ENCODE measurements at places on chromosomes 5 and 9.

GRCh38 chr9:38445154-38446043, 21.1 kb upstream of the IGFBPL1 start:
- DNase-seq = no peak

DNA sequence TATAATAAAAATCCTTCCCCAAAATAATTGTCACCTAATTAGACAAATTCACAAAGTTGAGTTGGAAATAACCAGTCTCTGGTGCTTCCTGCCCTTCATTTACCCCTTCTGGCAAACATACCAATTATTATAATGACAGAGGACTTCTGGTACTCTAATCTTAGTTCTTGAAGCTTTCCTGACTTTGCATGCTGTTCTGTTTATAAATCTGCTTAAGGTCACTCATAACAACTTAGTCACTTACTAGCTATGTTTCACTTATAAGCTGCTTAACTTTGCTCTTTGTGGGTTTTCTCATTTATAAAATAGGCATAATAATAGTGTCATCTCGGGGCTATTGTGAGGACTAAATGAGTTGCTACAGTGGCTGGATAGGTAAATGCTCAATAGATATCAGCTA, 446.5 kb downstream of the EFNA5 start:
- no peak for DNase-seq

GRCh38 chr9:12666813-12667212, 26.4 kb upstream of the TYRP1 start:
- DNase-seq = no peak

DNA sequence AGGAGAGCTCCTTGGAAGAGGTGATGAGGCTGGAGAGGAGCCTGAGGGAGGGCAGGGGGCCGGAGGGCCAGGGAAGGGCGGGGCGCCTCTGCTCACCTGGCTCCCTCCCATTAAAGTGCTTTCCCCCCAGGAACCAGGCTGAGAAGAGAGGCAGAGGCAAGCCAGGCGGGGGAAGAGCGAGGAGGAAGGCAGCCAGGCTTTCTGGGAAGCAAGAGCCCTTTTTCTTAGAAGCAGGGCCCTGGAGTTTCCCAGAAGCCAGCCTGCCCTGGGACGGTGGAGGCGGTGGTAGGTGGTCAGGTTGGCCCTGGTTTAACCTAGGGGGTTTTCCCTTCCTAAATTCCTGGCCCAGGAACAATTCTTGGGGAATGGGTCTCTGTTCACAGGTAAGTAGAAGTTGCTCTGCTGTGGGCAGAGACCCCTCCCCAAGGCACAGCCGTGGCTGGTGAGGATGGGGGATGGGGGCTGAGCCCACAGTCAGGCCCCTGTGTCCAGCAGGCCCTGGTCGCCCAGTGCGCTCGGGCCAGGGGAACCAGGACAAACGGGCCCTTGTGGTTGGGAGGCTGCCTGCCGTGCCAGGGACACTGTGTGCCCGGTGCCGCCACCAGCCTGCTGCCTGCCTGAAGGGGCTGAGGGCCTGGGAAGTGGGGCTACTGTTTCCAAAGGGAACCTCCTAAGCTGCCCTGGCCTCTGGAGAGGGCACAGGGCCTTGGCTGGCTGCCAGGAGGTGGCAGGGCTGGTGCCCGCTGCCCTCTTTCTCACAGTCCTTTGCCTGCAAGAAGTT, 16.6 kb upstream of the RALGDS start:
- DNase-seq = no peak

GRCh38 chr5:92908952-92909601, 671.9 kb downstream of the NR2F1-AS1 start:
- DNase-seq = no peak

DNA sequence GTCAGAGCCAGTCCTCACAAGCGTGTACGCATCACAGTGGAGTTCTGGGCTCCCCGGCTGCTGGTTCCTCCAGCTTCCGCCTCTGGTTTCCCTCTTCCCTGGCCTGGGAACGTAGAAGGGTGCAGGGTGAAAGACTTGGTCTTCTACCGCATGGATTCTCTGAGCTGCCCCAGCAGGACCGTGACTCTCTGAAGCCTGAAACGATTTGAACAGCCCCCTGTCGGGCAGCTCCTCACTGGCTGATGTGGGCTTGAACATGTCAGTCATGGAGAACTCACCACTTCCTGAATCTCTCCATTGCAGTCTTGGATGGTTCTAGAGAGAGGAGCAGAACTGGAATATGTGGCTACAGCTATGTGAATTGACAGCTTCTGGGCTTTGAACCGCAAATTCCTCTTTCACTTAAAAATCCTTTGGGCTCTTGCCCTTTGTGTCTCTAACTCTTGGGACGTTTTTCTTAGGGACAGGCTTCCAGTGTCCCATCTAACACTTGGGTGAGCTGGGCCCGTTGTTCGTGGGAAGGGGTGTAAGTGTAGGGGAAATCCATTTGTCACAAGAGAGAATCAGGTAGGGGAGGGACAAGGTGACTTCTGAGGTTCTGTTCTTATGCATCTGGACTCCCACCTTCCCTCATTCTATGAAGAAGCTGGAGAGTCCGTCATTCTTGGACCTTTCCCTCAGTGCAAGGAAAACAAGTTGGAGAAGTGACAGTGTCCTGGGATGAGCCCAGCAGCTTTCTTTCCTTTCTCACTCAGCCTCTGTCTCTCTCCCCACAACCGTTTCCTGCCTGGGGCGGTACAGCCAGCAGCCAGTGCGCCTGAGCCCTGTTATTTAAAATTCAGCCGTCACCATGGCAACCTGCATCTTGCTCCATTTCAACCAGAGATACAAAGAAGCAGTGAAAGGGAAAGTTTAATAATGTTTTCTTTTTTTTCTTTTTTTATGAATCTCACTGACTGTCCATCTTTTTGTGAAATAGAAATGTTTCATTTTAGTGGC, 84.7 kb downstream of the PTTG1 start:
- no peak for DNase-seq

DNA sequence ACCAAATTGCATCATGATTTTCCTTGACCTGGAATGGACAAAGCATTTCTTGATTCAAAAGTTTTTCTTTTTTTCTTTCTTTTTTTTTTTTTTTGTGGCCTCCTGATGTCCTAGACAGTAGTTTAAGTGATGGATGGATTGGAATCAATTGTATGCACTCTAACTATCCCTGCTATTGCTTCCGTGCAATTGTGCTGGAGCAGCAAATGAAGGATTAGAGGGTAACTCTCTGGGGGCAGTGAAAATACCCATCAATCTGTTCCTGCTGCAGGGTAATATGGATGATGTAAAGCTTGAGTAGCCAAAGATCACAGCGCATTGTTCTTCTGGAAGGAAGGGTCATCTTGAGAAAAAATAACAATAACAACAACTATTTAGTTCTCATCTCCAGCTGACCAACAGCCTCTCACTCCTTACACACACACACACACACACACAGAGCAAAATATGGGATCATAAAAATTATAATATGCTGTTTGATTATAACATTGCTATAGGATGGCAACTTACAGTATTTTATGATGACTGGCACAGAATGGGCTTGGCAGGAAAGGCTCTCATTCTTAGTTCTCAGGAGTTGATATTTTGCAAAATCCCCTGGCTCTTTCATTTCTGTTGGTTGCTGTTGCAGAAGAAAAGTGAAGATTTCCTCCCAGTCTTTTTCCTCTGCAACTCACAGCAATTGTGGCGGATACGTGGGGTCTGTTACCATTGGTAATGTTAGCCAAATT, 160.9 kb upstream of the DMAC1 start:
- DNase-seq = no peak

GRCh38 chr5:129746876-129747275, 1.0 kb upstream of the MINAR2 start:
- no peak for DNase-seq

Data from thoracic aorta (tissue), 2 donors.